GM18507 (cell line): ENCODE measurements at places on chromosomes 4 and X.

- DNase-seq = no peak
Measured at GRCh38 chrX:103789004-103789403, 12.4 kb downstream of the PLP1 start.

- no peak for DNase-seq
Measured at GRCh38 chrX:44946771-44947170, 73.8 kb downstream of the KDM6A start.

GRCh38 chrX:86021652-86022289 lies 25.6 kb downstream of the CHM start:
- DNase-seq = no peak

DNA sequence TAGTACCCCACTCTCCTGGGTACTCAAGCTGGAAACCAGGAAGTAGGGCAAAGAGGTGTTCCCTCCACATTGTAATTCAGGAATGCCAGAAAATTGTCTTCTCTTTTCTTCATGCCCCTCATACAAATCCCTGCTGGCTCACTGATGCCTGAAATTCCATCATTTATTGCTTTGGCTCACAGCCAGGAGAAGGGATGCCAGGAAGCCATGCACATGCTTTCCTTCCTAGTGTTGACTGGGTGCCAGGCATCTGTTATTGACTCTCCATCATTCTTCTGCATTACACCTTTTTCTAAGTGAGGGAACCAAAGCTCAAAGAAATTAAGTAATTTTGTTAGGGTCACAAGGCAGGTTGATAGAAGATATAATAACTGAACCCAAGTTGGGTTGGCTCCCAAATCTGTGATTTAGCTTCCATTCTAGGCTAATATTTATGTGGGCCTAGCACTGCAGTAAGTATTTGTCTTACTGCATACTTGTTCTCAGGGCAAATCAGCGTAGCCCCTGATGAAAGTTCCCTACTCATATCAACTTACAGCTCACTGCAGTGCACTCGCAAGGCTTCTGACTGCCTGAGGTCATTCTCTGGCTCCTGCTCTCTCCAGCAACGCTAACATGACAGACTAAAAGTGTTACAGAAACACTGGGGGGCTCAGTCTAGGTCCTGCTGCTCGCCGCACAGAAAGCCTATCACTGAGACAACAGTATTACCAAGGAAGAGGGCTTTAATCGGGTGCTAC lies 89.0 kb downstream of the TRAPPC11 start:
- DNase-seq = no peak

GRCh38 chr4:140556372-140557085 lies 12.2 kb downstream of the UCP1 start:
- no peak for DNase-seq

GRCh38 chr4:76053730-76054129 lies 17.9 kb upstream of the CXCL11 start:
- DNase-seq = no peak

- DNase-seq = no peak
Measured at GRCh38 chrX:15336023-15336413, 695 bp upstream of the PIGA start.

GRCh38 chr4:118417325-118417724 lies 64.5 kb upstream of the PRSS12 start:
- DNase-seq = no peak

DNA sequence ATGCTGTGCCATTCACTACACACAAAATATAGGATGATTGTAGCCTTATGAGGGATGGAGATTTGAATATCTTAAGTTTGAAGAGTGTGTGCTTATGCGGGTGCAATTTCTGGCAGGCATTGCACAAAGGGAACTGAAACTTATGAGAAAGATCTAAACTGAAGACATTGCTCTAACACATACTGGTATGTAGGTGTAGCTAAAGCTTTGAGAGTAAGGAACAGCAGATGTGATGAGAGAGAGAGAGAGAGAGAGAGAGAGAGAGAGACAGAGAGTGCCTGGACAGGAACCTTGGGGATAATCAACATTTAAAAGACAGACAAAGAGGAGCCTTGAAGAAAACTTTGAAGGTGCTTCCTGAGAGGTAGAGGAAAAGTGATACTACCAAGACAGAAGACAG lies 379.7 kb downstream of the SPRY1 start:
- DNase-seq = no peak

DNA sequence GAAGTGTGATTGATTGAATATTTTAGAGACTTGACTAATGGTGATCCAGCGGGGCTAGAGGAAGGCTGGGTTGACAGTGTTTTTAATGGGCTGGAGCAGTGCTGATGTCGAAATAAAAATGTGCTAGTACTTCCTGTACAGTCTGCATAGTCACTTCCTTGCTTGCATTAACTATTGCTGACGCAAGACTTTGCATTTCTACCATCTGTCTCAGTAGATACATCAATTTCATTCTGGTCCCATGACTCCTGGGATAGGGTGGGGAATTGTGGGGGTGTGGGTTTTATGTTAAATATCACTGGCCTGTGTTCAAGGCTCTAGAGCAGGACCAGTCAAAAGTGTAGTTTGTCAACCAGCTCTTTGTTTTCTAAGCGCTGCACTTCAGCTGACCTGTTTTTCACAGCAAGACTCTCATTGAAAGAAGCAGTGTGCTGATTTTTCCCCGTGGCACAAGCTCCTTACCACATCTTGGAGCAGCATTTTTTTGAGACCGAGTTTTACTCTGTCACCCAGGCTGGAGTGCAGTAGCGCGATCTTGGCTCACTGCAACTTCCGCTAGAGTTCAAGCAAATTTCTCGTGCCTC lies 35.2 kb upstream of the PHEX start:
- DNase-seq = no peak

DNA sequence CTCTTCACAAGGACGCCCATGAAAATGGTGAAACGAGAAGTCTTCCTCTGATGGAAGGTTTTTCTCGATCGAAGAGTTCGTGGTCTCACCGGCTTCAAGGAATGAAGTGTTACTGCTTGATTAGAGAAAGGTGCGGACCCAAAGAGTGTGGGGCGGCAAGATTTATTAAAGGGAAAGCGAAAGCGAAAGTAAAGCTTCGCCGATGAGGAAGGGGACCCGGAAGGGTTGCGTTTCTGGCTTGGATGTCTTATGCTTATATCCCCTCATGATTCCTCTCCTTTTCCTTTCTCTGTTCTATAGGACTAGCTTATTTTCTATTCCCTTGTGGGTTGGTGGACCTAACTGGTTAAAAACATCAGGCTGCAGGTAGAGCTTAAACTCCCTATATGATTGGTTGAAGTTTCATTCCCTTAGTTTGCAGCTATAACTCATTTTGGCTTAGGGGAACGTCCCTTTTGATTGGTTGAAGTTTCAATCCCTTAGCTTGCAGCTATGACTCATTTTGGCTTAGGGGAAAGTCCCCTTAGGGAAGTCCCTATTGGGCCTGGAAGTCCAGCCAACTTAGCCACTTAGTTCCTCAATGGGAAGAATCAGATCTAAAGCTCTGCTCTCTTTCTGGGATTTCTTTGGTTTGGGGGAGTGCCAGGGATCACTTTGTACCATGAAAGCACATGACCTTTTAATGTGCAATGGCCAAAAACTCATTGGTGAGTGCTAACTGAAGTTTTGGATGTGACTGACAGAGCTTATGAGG lies 1025.0 kb upstream of the PCDH10 start:
- DNase-seq = no peak

DNA sequence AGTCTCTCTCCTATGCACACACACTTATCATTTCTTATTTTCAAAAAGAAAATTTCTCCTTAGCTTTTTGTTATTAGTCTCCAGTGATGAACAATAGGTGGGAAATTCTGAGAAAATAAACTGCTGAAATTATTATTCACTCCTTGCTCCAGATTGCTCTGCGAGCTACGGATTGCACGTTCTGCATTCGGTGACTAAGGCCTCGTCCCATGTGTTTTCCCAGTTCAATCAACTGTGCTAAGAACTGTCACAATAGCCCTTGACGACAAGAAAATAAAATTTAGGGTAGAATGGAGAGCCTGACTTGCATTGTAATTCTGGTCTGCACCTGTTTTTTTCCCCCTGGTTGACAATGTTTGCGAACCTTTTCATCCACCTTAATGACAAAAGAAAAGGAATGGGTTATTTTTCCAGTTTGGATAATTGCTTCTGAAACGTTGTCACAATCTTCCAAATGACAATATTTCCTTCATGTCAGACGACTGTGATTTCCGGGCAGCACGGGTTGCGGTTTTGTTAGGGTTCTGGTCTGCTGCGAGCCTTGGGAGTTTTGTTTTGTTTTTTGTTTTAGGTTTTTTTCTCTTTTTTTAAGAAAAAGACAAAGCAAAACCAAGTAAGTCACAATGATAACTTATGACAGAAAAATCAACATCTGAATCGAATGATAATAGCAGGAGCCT lies 124.5 kb upstream of the NOCT start:
- no peak for DNase-seq

DNA sequence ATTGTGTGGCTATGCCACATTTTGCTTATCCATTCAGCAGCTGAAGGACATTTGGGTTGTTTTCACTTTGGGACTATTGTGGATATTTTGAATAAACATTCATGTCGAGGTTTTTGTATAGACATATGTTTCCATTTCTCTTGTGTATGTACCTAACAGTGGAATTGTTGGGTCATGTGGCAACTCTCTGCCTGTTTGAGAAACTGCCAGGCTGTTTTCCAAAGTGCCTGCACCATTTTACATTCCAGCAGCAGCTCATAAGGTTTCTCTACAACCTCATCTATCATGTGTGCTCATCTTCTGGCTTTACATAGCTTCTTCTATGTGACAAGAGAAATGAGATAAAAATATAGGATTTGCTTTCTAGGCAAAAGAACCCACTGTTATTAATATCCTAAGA lies 29.5 kb upstream of the TSPAN5 start:
- no peak for DNase-seq

DNA sequence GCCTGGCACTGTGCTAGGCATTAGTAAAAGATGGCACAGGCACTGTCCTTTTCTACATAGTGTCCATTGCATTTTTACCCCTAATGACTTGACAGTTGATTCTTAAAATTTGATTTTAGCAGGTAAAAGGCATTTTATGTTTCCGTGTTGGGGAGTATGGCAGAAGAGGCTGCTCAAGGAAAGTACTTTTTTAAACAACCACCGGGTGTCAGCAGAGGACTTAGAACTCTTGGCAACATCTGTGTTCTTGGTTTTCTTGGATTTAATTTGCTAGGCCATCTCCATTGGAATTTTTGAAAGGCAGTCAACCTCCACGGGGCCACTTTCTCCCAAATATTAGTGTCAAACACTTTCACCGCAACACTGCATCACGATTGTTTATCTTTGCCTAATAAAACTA lies 102.9 kb downstream of the TSPAN7 start:
- DNase-seq = no peak

GRCh38 chr4:119299741-119300100 lies 22.2 kb downstream of the FABP2 start:
- no peak for DNase-seq

DNA sequence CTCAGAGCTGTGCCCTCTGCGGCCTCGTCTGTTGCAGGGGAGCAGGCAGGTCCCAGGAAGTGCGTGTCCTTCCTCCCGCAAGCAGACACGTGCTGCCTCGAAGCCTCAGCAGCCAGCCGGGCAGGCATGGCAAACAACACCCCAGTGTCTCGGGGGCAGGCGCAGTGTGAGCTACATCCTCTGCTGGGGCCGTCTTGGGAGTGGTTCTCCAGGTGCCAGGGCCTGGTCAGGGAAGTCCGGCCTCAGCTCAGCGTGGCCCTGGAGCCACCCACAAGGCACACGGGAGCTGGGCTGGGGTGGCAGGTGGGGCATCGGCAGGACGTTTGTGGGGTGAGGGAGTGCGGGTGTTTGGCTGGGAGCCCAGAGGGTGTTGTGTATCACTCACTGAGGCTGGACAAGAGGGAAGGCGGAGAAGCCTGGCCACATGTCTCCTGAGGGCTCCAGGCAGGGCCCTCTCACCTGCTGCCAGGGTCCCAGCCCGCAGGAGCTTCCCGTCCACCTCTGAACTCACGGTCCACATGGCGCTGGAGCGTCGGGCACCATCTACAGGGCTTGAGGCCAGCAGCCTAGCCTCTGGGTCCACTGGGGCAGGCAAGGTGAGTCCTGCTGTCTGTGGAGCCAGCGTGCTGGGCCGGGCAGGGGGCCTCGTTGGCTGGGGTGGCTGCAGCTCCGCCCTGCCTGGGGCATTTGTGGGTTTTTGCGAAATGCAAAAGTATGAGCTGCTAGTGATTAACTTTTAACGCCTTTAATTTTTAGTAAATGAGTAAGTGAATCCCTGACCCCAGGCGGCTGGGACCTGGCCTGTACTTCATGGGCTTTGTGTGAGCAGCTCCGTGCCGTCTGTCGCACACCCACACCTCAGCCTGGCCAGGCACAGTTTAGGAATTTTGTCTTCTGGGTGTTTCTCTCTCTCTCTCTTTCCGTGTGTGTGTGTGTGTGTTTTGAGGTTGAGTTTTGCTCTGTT lies 17.3 kb upstream of the UVSSA start:
- no peak for DNase-seq

GRCh38 chr4:71828470-71828869 lies 44.6 kb upstream of the GC start:
- DNase-seq = no peak

GRCh38 chr4:155616117-155616516 lies 50.5 kb upstream of the GUCY1A1 start:
- DNase-seq = no peak

DNA sequence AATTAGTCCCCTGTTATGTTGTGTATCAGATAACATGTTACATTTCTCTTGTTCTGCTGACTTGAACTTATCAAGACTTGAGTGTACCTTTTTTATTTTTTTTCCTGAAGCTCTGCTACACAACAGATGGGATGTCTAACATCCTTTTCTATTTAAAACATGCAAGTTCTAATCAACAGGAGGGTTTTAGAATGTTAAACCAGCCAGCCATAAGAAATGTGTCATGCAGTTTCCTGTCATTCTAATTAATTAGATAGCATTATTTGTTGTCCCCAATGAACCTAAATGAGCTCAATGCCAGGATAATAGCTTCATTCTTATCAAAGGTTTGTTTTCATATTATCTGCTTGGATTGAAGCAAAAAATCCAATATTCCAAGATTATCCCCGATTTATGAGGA lies 958.2 kb downstream of the PCDH7 start:
- DNase-seq = no peak

- no peak for DNase-seq
Measured at GRCh38 chr4:113878668-113879067, 100.8 kb downstream of the ARSJ start.

DNA sequence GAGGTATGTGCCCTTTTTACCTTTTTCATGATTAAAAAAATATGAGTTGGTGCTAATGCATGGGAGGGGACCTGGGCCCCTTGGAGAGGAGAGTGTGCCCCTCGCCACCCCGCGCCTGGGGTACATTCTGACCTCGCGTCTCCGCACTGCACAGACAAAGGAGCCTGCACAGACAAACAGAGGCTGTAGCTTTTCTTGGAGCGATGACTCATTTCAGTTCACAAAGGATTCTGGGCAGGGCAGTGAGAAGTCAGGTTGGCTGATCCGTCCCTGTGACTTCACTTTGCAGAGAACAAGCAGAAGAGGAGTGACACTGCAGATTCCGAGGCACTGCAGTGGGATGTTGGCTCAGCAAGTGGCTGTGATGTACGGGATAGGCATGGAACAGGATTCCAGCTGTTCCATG lies 82.9 kb downstream of the STOX2 start:
- no peak for DNase-seq

DNA sequence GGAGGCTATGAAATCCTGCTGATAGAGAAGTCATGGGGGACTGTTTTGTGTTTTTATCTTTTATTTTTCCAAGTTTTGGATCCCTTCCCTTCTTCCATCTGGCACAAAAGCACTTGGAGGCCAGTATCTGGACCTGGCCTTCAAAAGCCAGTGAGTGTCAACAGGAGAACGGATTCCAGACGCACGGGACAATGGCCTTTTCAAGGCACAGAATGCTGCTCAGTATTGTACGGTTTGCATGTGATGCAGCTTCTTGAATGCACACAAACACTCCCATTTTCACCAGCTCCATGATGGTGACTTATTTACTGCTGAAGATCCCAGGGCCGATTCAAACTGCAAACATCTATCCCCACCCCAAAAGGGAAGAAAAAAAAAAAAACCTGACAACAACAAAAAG lies 145.4 kb downstream of the CPEB2 start:
- DNase-seq = no peak
